Transverse colon (tissue), 4 donors: ENCODE measurements at places on chromosomes 12 and 14.

GRCh38 chr12:116508145-116509121, 50.7 kb upstream of the MAP1LC3B2 start:
- DNase-seq = peak; percentile 39

DNA sequence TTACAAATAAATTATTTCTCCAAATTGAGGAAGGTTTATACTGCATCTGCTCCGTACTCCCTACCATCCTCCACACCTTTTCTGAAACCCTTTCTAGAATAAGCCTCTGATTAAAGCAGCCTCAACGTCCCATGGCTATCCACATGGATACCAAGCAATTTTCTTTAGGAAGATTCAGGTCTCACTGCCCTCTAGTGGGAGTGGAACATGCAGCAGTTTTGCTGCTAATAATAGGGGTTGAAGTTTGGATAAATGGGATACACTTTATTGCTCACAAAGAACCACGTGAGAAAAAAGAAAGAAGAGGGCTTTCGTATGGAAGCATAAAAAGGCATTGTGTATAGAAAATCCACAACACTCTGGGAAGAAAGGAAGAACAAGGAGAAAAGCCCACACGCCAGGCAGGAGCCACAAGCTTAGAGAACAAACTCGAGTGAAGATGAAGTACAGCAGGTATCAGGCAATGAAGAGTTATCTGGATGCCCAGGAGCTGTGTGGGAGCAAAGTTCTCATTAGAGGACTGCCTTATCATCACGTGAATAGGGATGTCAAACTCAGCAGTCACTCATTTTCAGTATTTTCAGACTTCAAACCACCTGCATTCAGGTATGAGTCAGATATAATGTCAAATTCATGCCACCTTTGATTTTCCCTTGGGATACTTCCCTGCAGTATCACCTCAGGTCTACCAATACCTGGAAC, 45.8 kb downstream of the CCER1 start:
- no peak for DNase-seq

GRCh38 chr14:105499256-105500035, 8.4 kb downstream of the TEDC1 start:
- no peak for DNase-seq

DNA sequence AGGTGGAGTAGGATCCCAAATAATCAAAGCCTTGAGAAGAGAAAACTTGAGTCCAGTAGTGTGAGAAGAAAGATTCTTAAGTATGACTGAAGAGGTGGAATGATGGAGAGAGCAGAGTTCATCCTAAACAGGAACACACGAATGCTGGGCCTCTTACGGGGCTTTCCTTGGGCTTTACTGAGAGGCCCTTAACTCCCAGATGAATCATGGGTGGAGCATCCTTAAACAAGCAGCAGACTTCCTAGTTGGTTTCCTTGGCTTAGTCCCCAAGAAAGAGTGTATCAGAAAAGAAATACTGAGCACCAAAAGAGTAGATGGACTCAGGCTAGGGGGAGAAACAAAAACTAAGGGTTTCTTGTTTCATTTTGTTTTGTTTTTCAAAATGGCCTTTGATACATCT, 132.5 kb downstream of the GPR135 start:
- no peak for DNase-seq

GRCh38 chr12:11174022-11174421, 3.0 kb downstream of the SMIM10L1 start:
- no peak for DNase-seq

DNA sequence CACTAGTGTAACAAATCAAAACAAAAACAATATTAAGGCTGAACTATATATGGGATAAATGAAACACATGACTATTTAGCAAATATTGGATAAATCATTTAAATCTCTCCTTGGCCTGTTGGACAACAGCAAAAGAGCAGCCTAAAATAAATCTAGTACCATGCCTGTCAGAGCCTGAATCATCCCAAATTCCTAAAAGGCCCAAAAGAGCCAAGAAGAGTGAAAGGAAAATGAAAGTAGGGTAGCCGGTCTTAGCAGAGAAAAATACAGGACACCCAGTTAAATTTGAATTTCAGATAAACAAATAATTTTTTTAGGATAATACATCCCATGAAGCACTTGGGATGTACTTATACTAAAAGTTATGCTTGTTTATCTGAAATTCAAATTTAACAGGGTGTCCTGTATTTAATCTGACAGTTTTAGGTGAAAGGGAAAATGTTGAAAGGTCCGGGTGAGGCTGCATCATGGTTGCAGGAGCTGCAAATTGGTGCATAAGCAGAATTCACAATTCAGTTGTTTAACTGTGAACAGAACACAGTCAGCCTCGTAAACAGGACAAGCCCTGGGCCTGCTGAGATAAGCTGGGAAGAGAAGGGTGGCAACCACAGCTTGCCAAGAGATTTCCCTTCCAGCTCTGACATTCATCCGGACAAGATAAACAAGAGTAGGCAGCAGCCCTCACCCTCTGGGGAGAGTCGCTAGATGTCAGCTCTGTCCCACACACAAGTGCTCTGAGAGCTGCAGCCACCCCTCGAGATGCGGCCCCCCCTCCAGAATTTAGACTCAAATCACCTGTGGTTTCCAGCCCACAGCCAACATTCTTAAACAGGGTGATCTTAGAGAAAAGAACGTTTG, 30.3 kb downstream of the DMAC2L start:
- DNase-seq = peak; percentile 45

DNA sequence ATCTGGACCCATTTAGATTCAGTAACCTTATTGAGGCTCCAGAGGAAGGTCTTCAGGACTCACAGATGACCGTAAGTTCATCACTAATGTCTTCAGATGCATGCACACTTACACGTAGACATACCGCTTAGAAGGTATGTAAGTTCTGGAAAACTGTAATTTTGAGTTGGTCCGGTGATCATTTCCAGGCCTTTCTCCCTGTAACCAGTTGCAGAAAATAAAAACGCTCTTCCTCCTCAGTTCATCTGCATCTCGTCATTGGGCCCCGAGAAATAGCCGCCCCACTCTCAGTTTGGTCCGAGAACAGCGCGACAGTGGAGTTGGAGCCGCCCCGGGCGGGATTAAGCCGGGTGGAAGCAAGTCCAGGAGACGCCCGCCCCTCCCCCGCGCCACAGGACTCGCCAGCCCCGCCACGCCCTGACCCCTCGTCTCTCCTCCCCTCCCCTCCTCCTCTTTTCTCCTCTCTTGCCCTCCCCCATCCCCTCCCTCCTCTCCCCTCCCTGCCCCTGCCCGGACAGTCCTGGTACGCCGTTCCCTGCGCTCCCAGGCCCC, 83.7 kb downstream of the TNFAIP2 start:
- peak; percentile 68 for DNase-seq

- DNase-seq = no peak
Measured at GRCh38 chr14:98234208-98234607, 1037.8 kb downstream of the BCL11B start.

GRCh38 chr12:89437231-89437630, 84.9 kb upstream of the DUSP6 start:
- DNase-seq = no peak

GRCh38 chr12:101599771-101600484, 5.2 kb downstream of the MYBPC1 start:
- DNase-seq = no peak

GRCh38 chr12:132651444-132652100, 33.0 kb downstream of the P2RX2 start:
- no peak for DNase-seq

DNA sequence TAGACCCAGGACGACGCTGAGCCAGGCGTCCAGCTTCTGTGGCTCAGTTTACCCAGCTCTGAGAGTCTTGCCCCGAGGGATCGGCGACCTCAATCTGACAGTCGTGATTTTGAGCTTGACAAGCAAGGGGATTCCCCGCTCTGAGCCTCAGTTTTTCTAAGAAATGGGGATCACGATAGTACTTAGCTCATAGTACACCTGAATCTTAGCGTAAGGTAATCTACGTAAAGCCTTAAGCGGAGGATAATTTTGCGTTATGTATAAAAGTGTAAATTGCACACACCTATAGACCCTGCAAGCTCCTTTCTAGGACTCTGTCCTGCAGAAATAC, 285 bp downstream of the MVK start:
- DNase-seq = no peak

- no peak for DNase-seq
Measured at GRCh38 chr12:83462419-83462818, 775.7 kb downstream of the TMTC2 start.

GRCh38 chr12:104999347-104999685, 13.2 kb downstream of the NOPCHAP1 start:
- DNase-seq = no peak

DNA sequence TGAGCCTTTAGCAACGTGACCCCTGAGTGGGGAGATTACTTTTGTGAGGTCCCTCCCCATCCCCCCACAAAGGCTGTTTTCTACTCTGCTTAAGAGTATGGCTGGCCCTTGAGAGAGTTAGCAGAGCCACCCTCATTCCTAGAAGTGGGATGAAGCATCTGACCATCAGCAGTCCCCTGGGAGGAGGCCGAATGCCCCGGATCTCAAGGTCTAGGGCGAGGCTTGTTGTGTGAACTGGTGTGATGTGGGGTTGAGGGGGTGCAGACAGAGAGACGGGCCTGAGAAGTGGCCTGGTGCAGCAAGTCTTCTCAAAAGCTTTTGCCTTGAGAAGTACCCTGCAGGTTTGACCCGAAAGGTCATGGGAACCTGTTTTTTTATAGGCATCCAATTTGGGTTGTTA, 153.0 kb upstream of the FKBP4 start:
- DNase-seq = peak; percentile 1

- no peak for DNase-seq
Measured at GRCh38 chr14:28676479-28676878, 90.1 kb upstream of the FOXG1 start.

GRCh38 chr12:59396519-59396918, 199.3 kb upstream of the SLC16A7 start:
- DNase-seq = peak; percentile 14

- no peak for DNase-seq
Measured at GRCh38 chr12:108231909-108232434, 102.9 kb downstream of the WSCD2 start.
